Non-pigmented ciliary epithelial cell (primary cell): ENCODE measurements at places on chromosomes 13 and 19.

DNA sequence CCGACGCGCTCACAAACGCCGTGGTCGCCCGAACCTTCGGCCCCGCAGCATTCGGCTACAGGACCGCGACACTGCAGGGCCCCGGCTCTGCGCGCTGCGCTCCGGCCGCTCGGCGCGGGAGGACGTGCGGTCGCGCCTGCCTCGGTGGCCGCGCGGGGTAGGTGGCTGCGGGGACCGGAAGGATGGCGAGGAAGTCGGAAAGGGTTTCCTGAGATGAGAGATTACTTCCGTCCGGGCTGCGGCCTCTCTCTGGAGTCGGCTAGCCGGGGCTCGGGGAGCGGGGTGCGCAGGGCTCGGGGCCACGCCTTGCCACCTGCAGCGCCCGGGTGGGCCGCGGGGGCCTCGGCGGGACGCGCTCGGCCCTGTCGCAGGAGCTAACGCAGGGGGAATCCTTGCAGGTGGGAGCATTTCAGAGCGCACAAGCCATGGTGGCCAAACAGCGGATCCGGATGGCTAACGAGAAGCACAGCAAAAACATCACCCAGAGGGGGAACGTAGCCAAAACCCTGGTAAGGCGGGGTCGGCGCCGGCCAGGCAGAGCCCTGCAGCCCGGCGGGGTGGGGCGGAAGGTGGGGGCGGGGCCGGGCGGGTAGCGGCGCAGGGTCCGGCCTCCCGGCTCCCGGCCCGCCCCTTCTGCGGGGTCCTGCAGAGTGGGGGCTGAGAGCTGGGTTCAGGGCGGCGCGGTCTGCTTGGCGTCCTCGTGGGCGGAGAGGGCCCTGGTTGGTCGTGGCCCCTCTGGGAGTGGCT, at the start of gene SERP2:
Gene SERP2, plus strand, starts transcription at position 224 of the 747 bp plus-strand sequence. Its CDS starts 202 bp downstream, at position 426.
- no peak for DNase-seq

DNA sequence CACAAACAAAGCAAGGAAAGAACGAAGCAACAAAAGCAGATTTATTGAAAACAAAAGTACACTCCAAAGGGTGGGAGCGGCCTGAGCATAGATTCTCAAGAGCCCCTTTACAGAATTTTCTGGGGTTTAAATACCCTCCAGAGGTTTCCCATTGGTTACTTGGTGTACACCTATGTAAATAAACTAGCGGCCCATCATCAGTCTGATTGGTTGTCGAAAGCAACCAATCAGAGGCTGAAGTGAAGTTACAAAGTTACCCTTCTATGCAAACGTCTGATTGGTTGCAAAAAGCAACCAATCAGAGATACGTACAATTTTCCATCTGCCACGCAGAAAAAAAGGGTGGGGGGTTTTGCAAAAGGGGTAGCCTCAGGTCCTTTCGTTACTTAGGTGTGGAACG, 96.3 kb upstream of the UBAC2 start:
- no peak for DNase-seq

DNA sequence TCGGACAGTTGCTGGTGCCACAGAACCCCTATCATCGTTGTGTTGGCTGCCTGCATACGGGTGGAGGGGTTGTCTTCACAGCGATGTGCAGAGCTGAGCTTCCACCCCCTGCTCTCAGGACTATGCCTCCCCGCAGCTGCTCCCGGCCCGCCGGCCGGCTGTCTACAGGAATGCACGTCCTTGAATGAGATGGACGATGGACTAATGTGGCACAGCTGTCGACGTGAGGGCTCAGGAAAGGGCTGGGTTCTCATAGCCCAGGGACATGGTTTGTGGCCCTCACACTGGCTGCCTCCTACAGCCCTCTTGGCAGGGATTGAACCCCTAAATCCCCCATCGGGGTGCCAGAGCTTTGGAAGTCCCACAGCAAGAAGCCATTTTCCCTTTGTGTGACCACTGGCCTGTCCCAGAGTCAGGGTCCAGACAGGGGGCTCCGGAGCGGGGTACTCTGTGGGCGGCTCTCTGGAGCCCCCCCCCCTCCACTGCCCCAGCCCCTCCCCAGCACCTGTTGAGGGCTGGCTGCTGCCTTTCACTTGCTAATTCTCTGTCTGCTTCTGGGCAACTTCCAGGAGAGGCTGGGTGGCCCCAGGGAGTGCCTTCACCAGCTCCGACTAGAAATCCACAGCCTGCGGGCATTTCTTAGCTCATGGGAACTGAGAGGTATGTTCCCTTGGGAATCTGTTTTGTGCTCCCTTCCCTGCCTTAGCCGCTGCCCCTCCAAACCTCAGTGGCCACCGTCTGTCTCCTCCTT, 40.2 kb downstream of the TSSK6 start:
- DNase-seq: no peak

GRCh38 chr19:6392221-6393073, 517 bp downstream of the GTF2F1 start:
- no peak for DNase-seq

- DNase-seq: no peak
These were observed 45.1 kb downstream of the EPSTI1 start for GRCh38 chr13:42946927-42947326.

- no peak for DNase-seq
These were observed 1016.0 kb downstream of the UQCRFS1 start for GRCh38 chr19:28196961-28197360.

- DNase-seq: no peak
These were observed 297.9 kb downstream of the DCT start for GRCh38 chr13:94181461-94182107.
